Left renal cortex interstitium (tissue), 4 donors: ENCODE measurements at places on chromosomes 2 and 18.

- no peak for DNase-seq
Observed at GRCh38 chr2:18455236-18455862, 105.1 kb downstream of the RDH14 start.

DNA sequence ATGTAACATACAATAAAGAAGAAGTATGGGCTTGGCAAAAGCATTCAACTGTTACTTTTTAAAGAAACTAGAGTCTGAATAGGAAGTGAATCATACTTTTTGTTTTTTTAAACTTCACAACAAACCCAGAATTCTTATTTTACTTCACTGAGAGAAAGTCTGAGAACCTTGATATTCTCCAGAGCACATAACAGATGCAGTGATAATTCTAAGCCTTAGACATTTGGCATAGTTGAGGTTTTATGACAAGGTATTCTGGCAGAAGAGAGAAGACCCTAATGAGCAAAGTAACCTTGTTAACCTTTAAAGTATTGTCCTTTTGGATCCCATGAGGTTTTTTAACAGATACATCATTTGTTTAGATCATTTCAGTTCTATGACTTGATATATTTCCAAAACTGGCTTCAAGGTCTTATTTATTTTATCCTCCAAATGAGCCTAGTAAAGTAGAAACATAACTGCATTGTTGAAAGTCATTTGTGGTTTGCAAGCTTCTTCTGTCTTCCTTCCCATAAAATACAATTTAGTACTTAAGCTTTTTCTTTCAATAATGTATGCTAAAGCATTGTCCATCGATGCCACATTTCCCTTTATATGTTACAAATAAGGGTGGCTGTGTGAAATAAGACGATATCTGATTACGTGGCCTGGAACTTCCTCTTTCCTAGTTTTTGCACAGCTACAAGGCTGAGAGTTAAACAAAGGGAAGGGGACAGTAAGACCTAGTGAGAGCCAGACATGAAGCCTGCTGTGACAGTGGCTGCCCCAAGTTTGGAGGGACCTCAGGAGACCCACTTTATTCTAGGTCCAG lies 86.1 kb upstream of the ITPRID2 start:
- DNase-seq = no peak

GRCh38 chr2:143481733-143482132 lies 352.5 kb downstream of the ARHGAP15 start:
- DNase-seq = no peak

DNA sequence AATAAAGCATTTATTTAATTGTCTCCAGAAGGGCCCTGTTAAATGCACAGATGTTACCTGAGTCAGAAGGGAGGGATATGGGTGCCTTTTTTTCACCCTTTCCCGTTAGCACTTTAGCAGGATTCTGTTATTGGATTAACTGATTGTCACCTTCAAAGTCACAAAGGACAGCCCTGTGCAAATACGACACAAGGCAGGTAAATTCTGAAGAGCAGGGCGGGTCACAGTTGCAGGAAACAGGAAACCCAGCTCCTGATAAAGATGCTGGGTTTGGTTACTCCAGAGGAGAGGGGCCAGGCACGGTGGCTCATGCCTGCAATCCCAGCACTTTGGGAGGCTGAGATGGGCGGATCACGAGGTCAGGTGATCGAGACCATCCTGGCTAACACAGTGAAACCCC lies 11.4 kb upstream of the PKDCC start:
- DNase-seq = no peak

DNA sequence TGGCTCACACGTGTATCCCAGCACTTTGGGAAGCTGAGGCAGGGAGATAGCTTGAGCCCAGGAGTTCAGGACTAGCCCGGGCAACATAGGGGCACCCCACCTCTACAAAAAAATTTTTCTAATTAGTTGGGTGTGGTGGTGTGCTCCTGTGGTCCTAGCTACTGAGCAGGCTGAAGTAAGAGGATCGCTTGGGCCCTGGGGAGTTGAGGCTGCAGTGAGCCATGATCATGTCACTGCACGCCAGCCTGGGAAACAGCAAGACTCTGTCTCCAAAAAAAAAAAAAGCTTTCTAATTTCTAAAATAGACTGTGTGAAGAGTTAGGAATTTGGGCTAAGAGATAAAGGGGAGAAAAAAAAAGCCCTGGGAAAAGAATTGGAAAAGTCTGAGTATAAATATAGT lies 51.9 kb upstream of the NAB1 start:
- no peak for DNase-seq
